Hematopoietic multipotent progenitor cell treated with erythropoietin and hydrocortisone succinate and interleukin-3 and kit ligand, for 8 days (in vitro differentiated cells): ENCODE measurements at places on chromosomes 2 and 18.

DNA sequence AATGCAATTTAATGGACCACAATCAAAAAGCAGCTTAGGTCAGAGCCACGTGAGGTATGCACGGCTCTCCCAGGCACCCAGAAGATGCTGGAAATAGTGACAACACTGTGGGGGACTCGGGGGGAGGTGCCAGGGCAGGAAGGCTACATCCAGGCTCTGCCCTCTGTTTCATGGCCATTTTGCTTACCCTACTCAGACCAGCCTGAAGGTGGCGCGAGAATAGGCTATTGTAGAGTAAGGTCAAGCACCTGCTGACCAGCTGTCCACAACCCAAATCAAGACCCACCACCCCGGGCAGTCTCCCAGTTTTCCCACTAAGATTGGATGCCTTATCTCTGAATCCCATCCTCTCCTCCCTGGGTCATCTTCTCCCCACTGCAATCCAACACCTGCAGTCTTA lies 115.7 kb downstream of the VIT start:
- DNase-seq: no peak

GRCh38 chr2:170715932-170716777 lies 1.0 kb downstream of the SP5 start:
- no peak for DNase-seq

GRCh38 chr2:54708584-54709335 lies 14.7 kb upstream of the EML6 start:
- DNase-seq: no peak

DNA sequence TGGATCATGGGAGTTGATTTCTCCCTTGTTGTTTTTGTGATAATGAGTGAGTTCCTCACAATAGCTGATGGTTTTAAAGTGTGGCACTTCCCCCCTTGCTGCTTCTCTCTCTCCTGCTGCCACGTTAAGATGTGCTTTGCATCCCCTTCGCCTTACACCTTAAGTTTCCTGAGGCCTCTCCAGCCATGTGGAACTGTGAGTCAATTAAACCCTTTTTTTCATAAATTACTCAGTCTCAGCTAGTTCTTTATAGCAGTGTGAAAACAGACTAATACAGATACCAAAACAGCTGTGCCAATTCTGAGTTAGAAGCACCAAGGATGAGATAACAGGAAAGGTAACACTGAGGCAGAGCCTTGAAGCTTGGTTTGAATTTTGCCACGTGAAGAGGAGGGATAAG lies 44.7 kb downstream of the ITSN2 start:
- no peak for DNase-seq
